NB4 (cell line): ENCODE measurements at places on chromosomes 4 and X.

GRCh38 chrX:48957477-48957826, at the start of gene OTUD5:
TSS of gene OTUD5 (minus strand) at chrX:48957607. CDS start at chrX:48957570, 37 bp downstream.
- DNase-seq = peak; percentile 78

- DNase-seq = no peak
These were observed 22.5 kb upstream of the CT55 start for GRCh38 chrX:135193740-135194139.

- no peak for DNase-seq
These were observed 46.1 kb downstream of the TMEM131L start for GRCh38 chr4:153512162-153512852.

GRCh38 chrX:43592597-43592996, 63.5 kb upstream of the MAOA start:
- DNase-seq = no peak

DNA sequence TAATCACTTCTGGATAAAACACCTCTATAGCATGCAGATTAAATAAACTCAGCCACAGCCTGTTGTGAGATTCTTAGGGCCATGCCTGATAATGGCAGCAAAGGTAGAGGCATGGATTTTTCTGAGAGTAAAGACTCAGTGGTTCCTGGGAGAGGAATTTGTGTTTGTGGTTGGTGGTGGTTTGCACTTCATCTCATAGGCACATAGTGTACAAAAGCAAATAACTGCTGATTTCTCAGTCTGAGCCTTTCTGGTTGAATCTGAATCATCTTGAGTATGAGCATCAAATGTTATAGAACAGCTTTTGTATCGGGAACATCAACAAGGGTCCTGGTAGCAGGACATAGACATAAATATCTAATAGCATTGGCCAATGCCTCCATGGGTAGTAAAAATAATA, 274.3 kb downstream of the FRMPD4 start:
- no peak for DNase-seq

DNA sequence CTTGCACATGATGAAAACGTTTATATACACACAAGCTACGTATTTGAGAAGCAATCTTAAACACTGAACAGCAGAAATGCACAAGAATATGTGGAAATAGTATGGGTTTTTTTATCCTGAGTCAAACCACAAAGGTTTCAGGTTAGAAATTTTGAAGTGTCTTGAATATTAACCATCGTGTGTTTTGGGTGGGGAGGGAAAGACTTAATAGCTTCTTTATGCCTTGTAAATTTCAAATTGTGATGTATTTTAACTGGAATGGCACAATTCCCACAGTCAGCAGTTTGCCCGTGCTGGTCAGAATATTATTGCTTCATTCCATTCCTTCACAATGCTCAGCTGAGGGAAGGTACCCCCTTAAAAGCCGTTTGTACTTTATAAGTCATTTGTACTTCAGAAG, 67.4 kb upstream of the WDR1 start:
- peak; percentile 21 for DNase-seq

DNA sequence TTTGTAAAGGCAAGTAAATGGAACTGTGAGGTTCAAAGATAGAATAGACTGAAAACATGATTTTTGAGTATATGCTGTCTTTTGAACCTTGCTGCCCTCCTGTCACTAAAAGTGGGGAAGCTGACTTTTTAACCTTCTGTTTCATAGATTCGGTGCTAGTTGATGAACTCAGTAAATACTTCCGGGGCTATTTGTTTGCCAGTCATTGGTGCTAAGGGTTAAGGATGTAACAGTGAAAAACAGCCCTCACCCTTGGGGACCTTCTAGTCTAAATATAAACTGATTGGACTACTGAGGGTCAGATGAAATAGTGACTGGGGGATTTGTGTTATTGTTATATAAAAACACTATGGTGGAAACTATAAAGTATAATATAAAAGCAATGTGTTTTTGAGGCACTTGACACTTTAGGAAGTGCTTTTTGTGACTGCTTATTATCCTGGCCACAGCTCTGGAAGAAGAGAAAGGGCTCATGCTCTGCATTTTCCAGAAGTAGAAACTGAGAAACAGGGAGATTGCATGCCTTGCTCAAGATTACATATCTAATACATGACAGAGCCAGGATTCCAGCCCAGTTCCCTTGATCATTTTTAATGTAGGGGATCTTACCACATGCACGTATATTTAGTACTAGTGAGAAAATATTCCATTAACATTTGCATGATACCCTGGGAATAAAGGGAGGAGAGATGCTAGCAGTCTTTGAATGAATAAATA, 3.9 kb downstream of the BST1 start:
- no peak for DNase-seq

- DNase-seq = no peak
These were observed 157.6 kb downstream of the RASL11B start for GRCh38 chr4:53019485-53020382.

GRCh38 chr4:100690812-100691211, 173.0 kb upstream of the EMCN start:
- no peak for DNase-seq

GRCh38 chr4:123652476-123652875, 255.9 kb downstream of the SPRY1 start:
- DNase-seq = no peak

DNA sequence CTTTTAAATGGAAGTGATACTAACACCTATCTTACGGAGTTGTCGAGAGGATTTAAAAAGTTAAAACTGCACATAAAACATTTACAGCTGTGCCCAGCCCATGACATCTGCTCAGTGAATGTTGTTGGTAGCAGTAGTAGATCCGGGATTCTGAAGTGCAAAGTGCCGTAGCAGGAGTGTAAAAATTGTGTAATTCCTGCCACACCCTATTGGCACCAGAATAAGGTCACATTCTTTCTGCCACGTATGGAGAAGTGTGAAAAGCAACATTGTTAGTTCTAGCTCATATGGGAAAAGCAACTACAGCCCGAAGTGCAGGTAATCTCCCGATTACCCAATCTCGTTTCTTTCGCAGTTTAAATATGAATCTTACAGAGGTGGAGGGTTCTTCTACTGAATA, 31.2 kb downstream of the PRIMPOL start:
- DNase-seq = no peak
